Central memory CD4-positive, alpha-beta T cell (primary cell): ENCODE measurements at places on chromosomes 12 and 14.

DNA sequence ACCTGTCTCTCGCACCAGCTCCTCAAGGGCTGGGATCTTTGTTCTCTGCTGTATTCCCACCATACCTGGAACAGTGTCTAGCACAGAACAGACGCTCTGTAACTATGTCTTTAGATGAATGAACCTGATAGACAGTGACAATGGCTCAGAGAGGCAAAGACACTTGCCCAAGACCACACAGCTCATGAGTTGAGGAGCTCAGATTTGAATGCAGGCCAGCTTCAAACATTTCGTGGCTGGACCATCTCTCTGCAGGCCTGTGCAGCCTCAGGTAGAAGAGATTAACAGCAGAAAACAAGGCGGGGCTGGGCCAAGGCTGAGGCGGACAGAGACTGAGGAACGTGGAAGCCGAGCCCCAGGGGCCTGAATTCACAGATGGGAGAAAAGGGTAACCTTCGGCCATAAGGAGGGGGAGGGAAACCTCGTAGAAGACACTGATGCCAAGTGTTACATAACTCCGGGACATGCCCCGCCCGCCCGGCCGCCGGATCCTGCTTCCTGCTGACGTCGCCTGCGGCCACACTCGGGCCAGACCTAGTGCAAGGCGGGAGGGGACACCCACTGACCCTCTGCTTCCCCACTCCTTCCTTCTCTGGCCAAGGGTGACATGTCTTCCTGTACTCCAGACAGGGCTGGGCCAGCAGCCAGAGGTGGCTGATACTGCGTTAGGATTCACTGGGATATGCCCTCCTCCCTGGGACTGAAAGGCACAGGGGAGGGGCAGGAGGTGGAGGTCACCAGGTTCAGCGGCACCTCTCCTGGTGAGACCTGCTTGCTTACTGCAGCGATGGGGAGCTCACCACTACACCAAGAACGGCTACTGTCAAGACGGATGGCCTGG, 86.8 kb downstream of the RFLNA start:
- DNase-seq = no peak

- no peak for DNase-seq
Measured at GRCh38 chr14:34920339-34920738, 45.2 kb upstream of the BAZ1A start.

DNA sequence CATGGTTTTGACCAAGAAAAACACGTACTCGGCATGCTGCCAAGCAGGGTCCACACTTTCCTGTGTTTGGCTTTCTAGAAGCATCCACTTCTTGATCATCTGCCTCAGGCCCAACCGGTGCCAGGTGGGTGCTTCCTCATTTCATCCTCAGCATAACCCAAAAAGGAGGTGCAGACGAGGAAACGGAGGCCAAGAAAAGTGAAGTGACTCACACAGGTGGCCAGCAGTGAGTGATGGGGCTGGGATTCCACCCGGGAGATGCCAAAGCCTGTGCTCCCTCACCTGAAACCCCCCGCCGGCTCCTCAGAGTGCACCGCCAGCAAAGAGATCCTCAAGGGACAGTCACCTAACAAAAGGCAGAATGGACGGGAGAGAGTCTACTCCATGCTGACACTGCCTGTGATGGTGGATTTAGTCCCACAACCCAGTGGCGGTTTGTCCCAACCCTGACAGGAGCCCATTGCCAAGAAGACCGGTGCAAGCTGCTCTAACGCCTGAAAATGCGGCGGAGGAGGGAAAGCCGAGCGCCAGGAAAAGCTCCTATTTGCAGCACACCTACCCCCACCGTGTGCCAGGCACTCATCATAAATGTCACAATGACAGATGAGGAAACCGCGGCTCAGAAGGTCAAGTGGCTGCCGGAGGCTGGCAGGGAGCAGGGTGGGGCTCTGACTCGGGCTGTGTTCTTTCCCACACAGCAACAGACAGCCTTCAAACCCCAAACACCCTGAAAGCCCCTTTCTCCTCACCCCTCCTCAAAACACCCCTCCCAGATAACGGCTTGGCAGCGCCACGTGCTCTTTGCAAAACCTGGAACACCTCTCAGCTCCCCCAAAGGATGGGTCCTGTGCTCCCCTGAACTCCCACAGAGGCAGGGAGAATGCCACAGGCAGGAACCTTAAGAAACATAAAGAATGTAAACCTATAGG, 18.8 kb downstream of the BCL11B start:
- peak; percentile 73 for DNase-seq

DNA sequence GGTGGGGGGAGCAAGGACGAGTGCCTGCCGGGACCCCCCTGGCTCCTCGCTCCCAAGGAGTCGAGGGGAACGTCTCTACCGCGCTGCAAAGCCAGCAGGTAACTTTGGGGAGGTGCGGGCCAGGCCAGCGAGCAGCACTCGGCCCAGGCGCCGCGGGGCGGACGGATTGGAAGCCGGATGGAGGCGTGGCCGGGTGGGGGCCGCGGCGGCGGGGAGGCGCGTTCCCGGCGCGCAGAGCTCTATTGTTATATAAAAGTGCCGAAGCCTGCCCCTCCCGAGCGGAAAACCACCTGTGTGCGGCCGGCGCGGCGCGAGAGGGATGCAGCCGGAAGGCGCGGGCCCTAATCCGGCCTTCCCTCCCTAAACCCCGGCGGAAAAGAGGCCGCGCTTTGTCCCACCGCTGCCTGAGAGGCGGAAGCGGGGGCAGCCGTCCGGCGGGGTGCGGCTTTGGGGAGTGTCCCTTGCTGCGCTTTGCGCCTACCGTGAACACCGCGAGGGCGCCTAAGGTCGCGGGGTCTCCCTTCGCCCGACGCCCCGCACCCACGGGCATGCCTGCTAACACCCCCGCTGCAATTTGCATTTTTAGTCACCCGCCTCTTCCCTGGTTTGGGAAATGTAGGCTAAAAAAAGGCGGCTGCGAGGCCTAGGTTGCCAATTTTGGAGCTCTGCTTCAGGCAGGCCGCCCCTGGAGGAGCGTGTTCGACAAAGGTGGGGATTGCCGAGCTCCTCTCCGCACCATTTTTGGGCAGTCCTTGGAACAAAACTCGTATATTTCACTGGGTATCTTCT, 1.7 kb upstream of the DUSP6 start:
- peak; percentile 69 for DNase-seq

GRCh38 chr14:97010491-97011160, 213.4 kb downstream of the VRK1 start:
- no peak for DNase-seq

GRCh38 chr14:98608071-98609060, 663.6 kb downstream of the BCL11B start:
- no peak for DNase-seq

DNA sequence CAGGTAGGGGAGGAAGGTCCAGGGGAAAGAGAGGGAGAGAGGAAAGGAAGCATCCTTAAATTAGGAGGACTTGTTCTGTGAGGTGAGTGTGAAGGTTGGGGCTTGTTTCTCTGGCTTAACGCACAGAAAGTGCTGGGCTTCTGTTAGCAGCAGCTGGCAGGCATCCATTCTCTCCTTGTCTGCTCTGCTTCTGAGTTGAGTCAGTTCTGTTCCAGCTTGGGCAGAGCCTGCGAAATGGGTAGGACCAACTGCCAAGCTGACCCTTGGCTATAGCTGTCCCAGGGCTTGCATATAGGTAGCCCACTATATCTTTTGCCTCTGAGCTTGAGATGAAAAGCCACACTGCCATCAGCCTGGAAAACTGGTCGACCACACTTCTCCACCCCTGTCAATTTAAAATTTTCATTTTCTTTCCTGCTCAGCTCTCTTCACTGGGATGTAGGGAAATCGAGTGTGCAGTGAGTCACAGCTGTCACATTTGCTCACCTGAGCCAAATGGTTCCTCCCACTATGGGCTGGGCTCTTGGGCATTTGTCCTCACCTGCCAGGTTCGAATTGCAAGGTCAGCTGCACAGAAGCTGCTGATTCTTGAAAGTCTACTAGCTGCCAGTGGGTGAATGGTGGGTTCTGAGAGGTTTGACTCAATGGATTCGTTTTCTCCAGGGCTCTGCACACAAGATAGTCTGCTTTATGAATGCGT, 256.4 kb upstream of the PWP1 start:
- no peak for DNase-seq
